Activated CD4-positive, alpha-beta T cell treated with anti-CD3 and anti-CD28 coated beads, Interleukin-2, amount 10 ng/mL, durations not matched to agents 24 days and 14 days (primary cell): ENCODE measurements at places on chromosomes 6 and 20. TPM values are rescaled to one million over a fixed set of nuclear protein-coding genes. Genes with fewer than 3 reads are reported as not detected.

The ATP6V1G2 gene
- total RNA-seq: 0.89 and 0.92 TPM in 2 replicates

The MYLK2 gene
- total RNA-seq: 0.26 and 0.28 TPM in 2 replicates

The HLA-DPA1 gene
- 38.5 and 42.6 TPM in 2 replicates for total RNA-seq

The ADAT2 gene
- 46.0 and 47.7 TPM in 2 replicates for total RNA-seq

GRCh38 chr6:69790629-69791028 lies 6.2 kb downstream of the LMBRD1 start:
- DNase-seq: no peak

DNA sequence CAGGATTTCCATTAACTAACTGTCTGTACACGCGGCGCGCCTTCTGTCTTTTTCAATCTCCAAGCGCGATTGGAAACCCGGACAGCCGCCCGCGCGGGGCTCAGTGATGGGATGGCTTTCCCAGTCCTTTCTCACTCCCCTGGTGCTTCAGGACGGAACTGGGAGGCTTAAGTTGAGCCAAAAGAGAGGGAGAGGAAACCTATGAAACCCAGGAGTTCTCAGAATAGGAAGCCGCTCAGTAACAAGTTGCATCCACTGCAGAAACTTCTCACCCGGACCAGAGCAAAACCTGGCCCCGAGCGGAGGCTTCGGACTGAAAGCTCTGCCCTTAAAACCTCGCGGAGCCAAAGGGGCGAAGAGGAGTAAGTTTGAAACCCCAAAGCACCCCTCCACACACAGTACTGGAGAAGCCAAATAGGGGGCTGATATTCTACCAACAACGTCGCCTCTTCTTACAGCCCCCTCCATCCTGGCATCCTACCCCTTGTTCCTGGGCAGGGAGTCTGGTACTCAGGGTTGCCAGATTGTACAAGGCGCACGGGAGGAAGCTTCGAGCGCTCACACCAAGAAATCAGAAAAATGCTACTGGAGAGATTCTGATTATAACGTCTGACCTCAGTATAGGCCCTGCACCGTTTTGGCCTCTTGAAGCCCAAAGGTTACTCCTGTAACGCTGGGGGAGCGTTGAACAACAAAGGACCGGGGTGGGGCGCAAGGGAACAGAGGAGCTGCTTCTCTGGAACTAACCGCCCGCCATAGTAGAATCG lies 906 bp upstream of the COL12A1 start:
- DNase-seq: no peak

DNA sequence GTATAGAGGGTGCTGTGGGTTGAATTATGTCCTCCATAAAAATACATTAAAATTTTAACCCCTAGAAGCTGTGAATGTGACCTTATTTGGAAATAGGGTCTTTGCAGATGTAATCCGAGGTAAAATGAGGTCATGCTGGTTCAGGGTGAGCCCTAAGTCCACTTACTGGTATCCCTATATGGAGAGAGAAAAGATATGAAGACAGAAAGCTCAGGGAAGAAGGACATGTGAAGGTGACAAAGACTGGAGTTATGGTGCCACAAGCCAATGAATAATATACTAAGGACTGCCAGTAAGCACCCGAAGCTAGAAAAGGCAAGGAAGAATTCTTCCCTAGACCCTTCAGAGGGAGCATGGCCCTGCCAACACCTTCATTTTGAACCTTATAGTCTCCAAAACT lies 50.2 kb downstream of the PLN start:
- DNase-seq: no peak

DNA sequence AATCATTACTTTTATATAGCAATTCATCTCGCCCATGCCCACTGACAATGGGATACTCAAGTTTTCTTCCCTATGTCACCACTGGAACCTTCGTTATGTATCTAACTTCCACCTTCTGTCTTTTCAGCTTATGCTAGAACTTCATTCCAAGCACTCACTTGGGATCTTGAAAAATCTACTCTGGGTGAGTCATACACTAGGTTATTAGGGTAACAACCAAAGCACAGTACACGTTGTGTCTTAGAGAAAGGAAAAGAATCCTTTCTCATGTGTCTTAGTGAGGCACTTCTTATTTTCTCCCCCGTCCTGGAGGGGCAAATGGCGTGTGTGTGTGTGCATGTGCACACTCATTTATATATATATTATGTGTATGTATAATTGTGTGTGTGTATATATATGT lies 18.3 kb upstream of the FAM162B start:
- no peak for DNase-seq

- peak; percentile 28 for DNase-seq
These were observed 22.6 kb downstream of the UST start for GRCh38 chr6:148769304-148769968.

DNA sequence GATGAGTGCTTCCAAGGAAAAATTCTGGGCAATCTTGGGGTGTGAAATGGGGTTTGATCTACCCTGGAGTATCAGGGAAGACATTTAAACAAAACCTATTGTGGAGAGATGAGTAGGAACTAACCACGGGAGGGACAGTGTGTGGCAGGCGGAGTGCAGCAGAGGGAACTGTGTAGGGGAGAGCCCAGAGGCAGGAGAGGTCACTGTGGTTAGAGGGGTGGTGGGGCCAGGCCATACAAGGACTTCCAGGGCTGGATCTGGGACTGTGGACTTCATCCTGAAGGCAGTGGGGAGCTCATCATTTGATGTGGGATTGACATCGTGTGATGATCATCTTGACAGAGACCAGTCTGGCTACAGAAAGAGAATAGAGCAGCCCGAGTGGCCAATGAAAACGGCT lies 89.0 kb downstream of the TOX2 start:
- no peak for DNase-seq

DNA sequence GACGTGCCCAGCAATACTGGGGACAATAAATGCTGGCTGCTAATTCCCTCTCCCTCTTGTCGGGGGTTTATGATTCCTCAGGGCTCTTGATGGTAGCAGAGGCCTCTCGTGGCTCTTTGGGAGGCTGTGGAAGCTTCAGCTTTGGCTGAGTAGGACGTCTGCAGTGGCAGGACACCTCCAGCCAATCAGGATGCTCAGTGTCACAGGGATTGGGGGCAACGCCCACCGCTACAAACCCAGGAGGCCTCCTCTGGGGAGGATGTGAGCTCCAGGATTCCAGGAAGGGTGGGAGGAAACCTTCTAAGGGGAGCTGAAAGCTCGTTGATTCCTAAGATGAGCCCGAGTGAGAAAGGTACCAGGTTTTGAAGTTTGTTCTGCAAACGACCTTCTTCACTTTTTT lies 19.4 kb downstream of the RSPO4 start:
- no peak for DNase-seq

- DNase-seq: no peak
These were observed 96.6 kb downstream of the BTBD3 start for GRCh38 chr20:12014276-12014675.

GRCh38 chr20:43220612-43221011 lies 30.9 kb upstream of the PTPRT start:
- DNase-seq: no peak

DNA sequence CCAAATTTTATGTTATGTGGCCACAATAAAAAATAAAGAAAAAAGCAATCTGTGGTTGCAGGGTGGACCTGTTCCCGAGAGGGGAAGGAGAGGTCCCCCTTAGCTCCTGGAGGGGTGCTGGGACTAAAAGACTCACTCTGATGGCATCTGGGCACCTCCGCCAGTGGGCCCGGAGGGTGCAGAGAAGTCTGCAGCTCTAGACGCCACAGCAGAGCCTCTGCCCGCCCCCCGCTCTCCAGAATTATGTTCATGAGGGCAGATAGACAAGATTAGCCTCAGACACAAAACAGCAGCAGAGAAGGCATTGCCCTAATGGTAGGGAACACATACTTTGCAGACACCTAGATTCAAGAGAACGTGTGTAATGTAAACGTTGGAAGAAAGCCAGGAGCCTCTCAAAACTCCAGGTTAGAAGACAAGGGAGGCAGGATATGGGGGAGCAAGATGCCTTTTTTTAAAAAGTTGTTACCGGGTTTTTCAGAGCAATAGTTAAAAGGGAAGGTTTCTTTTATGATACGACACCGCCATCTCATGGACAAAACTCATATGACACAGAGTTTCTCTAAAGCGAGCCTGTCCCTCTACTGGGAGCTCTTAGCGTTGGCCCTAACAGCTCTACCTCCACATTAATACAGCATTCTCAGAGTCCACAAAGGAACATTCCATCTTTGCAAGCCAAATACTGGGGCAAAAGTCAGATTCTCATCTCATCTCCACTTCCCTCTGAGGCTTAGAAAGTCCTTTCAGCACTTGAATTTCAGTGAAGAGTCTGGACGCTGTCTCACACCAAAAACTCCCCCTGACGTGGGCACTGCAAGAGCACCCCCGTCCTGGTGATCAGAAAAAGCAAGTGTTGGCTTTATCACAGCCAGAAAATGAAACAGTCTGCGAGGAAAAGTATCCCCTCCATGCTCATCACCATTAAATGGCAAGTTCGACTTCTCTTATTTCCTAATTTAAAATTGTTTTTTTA lies 47.2 kb downstream of the FOXF2 start:
- DNase-seq: peak; percentile 89

DNA sequence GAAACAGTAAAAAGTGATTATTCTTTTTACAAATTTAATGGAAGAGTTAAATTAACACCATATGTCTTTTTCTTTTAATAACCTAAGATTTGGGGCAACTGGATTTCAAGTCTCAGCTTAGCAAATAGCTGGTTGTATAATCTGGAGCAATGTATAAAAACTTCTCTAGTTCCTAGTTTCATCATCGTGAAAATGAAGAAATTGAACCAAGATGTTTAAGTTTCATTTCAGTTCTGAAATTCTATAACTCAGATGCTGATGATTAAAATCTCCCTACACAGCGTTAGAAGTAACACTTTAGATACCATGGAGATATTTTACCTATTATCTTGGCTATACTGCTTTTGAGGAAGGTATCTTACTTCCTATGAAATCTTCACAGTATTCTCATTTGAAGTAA lies 252.0 kb downstream of the KIF16B start:
- DNase-seq: no peak

GRCh38 chr20:50341880-50342637 lies 151.4 kb downstream of the CEBPB start:
- DNase-seq: no peak

DNA sequence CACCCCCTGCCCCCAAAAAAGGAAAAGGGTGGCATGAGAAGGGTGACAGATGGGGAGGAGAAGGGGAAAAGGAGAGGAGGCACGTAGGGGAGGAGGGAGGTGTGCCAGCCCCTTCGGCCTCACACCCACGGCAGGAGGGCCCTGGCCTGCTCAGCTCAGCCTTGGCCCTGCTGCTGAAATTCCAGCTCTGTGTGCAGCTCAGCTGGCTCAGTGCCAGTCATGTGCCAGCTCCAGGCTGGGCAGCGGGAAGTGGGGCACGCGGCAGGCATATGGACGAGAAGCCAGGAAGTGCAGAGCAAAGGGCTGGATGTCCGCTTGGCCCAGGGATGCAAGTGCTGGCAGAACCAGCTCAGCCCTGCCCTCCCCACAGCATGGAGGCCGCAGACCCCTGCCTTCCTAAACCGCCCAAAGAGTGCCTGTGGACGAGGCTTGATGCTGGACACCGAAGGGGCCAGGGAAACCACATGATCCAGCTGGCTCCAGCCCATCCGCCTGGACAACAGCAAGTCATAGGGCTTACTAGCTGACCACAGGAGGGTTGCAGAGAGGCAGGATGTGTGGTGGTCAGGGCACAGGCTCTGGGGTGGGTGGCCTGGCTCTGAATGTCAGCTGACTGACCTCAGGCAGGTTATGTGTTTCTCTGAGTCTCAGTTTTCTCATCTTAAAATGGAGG lies 60.2 kb downstream of the NOL4L start:
- no peak for DNase-seq

GRCh38 chr6:15628499-15629131 lies 34.2 kb downstream of the DTNBP1 start:
- peak; percentile 74 for DNase-seq

DNA sequence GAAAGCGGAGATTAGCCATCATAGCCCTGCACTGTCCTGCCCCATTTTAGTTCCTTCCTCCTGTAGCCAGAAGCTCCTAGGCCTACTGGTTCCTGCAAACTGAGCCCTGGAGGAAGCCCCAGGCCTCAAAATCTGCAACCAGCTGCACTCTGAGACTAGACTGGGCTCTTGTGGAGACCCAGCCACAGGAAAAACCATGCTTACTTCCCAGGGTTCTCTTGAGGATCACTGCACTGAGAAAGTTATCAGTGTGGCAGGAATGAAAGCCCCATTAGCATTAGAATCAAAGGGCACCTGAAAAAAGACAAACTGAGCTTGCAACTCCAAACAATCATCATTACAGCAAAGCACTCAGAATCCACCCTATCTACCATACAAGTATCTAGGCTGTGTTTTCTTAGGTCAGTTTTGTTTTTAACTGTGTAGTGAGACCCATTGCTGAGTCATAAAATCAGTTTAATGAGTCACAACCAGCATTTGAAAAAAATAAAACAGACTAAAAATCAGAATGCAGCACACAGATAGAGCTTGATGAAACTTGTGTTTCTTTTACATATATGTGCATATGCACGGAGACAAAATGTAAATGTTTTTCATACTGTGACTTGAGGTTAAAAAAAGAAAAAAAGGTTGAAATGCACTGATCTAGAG lies 91.0 kb downstream of the UNC5CL start:
- no peak for DNase-seq

DNA sequence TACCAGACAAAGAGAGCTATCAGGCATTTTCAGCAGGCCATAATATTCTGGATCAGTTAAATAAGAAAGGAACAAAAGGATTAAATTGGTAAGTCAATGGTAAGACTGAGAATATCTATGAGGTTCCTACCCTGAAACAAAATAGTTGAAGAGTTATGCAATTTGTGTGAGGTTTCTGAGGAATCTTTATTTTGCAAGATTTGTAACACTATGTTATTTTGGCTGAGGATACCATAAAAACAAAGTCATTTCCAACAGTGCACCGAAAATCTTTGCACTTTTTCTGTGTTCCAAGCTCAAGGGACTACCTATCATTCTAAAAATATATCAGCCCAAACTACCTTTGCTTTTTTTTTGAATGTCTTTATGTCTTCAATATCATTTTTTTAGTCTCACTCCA lies 383.3 kb upstream of the CITED2 start:
- DNase-seq: no peak

- DNase-seq: no peak
These were observed 50.5 kb downstream of the HLA-A start for GRCh38 chr6:29992807-29993206.

- no peak for DNase-seq
These were observed 120.4 kb downstream of the PHACTR3 start for GRCh38 chr20:59724457-59725366.

GRCh38 chr6:24329451-24329850 lies 28.4 kb downstream of the DCDC2 start:
- DNase-seq: no peak

DNA sequence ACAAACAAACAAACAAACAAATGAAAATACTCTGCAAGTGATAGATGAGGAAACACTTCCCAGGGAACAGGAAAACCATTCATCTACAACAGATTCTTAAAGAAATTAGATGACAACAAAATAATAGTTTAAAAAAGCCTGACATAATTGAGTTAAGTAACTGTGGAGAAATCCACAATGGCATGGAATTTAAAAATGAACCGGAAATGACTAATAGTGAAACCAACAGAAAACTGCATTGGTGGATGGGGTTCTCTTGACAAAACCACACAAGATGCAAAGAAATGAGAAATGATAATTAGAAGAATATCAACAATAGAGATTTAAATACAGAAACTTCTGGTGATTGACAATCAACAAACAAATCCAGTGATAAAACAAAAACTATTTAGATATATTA lies 785.6 kb downstream of the QKI start:
- DNase-seq: no peak
